ENCODE measurements at places on chromosomes 13 and 19.

- DNase-seq: no peak
Observed at GRCh38 chr13:92716749-92717148, 509.9 kb upstream of the GPC6 start.

GRCh38 chr19:37929355-37929923 lies 22.4 kb downstream of the SIPA1L3 start:
- no peak for DNase-seq

- DNase-seq: peak; percentile 73
Observed at GRCh38 chr19:8334458-8335342, 8.4 kb downstream of the KANK3 start.

DNA sequence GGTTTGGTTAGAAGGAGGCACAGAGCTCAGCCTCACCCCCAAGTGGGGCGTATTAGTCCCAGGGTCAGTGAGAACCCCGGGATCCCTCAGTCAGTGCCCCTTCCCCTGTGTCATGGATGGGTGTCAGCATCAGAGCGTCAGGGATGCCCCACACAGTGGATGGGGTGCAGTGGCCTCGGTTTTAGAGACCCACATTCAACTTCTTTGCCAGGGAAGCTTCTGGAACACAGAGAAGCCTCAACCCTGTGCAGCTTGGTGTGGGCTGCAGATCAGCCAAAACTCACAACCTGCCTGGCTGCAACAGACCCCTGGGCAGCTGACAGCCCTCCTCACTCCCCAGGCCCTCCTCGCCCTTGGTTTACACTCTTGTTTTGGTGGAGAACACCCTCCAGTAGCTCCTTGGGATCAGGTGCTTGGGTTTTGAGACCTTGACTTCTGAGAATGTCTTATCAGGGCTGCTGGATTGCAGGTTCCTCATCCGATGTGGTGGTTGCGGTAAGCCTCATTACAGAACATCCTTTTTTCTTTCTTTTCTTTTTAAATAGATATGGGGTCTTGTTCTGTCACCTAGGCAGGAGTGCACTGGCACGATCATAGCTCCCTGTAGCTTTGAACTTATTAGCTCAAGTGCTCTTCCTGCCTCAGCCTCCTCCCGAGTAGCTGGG lies 11.0 kb downstream of the ZNF333 start:
- no peak for DNase-seq

GRCh38 chr13:108230377-108230776 lies 12.2 kb downstream of the ABHD13 start:
- DNase-seq: no peak

DNA sequence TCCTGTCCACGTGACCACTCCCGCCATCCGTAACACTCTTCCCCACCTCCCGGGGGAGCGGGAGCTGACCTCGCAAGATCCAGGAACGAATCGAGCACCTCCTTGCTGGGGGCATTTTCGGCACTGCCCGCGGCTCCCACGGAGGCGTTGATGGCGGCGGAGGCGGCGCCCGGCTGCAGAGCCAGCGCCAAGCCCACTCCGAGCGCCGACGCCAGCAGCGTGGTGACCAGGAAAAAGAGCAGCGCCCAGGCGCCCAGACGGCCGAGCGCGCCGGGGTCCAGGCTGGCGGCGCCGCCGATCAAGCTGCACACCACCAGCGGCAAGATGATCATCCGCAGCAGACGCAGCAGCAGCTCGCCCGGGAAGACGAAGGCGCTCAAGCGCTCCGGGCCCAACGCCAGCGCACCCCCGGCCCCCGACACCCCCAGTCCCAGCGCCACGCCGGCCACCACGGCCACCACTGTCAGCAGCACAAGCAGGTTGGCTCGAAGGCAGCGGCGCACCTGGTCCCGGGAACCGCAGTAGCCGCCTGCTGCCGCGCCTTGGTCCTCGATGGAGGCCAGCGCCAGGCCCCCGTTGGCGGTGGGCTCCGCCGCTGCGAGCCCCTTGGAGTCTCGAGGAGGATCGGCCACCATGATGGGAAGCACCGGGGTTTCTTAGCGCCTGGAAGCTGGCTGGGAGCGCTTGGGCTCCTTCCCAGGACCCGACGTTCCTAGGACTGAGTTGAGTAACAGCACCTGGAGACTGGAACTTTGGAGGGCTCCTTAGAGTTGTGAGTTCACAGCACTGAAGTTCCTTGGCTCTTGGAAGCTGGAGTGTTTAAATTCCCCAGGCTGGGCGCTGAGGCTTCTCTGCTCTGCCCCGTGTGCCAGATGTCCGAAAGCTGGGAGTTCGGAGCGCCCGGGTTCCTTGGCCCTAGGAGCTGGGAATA lies 798 bp downstream of the SLC1A5 start:
- peak; percentile 52 for DNase-seq

GRCh38 chr19:24069905-24070657 lies 16.9 kb upstream of the ZNF254 start:
- DNase-seq: no peak

DNA sequence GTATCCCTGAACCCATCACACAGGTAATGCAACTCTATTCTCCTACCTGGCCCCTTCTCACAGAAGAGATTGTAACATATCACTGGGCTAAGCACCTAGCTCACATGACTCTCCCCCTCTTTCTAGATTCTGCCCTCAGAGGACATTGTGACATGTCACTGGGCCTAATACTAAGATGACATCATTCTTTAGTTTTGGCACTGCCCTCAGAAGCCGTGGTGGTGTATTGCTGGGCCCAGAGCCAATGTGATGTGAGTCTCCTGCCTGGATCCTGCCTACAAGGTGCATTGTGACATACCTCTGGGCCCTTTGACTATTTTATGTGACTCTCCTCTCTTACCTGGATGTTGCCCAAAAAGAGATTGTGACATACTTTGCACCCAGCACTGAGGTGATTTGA lies 21.4 kb upstream of the ZNF730 start:
- no peak for DNase-seq

- DNase-seq: no peak
Observed at GRCh38 chr13:23579896-23580683, 9.9 kb downstream of the TNFRSF19 start.

- no peak for DNase-seq
Observed at GRCh38 chr19:31902821-31903220, 442.6 kb upstream of the ZNF507 start.

DNA sequence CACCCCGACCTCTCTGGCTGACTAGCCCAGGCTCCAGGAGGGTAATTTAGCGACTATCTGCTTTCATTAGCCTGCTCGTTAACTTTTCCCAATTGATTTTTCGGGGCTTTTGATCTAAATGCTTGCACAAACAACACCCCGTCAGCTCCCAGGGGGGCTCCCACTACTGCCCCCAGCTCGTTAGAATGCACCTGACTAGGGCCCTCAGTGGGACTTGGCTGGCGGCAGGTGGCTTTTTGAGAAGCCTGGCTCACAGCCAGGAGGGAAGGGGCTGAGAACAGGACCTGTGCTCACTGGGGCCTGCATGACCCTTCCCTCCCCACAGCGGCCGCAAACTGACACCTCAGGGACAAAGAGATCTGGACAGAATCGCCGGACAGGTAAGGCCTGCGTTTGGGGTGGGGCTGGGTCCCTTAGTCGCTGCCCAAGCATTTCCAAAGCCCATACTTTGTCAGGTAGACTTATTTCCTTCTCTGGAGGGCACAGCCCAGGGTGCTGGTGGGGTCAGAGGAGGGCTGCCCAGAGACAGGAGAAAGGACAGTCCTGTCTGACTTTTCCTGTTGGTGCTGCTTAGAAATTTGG lies 7.6 kb upstream of the CD79A start:
- no peak for DNase-seq

- DNase-seq: no peak
Observed at GRCh38 chr13:21796066-21796465, 125.2 kb downstream of the FGF9 start.

DNA sequence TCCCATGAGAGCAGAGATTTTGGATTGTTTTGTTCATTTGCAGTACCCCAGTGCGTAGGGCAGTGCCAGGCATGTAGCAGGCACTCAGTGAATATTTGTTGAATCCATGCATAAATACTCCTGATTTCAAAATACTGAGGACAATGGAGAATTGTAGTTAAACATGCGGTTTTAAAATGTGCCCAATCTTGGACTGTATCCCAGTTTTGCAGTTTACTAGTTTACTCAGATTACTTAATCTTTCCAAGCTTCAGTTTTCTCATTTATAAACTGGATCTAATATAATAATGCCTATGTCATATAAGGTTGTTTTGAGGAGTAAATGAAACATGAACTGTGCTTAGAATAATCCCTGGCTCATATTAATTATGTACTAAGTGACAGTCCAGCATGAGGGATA lies 39.0 kb downstream of the RCBTB2 start:
- DNase-seq: no peak

GRCh38 chr19:17577457-17578097 lies 22.1 kb downstream of the COLGALT1 start:
- DNase-seq: no peak

GRCh38 chr19:47540748-47541147 lies 25.9 kb upstream of the NAPA start:
- DNase-seq: no peak

DNA sequence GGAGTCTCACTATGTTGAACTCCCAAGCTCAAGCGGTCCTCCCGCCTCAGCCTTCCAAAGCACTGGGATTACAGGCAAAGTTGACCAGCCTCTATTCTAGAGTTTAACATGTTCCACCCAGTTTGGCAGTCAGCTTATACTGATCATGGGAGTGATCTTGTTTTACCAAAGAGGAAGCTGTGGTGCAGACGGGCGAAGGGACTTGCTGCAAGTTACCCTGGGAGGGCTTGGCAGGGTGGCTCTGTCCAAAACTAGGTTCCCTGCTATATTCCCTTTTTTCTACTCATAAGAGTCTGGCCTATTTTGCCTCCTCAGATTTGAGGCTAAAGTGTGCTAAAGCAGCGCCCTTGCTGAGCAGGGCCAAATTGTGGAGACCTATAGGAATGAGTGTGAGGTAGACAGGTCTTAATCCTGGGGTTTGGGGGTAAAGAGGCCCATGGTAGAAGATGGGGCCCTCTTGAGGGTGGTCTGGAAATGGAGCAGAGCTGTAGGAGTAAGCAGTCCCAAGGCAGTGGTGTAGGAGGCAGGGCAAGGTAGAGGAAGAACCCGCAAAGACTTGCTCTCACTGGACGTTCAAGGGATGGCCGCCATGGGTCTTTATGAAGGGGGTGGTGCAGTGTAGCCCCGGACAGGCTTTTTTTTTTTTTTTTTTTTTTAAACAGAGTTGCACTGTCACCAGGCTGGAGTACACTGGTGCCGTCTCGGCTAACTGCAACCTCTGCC lies 3.3 kb downstream of the RPS19 start:
- DNase-seq: no peak

- DNase-seq: no peak
Observed at GRCh38 chr13:42976066-42976465, 16.0 kb downstream of the EPSTI1 start.

DNA sequence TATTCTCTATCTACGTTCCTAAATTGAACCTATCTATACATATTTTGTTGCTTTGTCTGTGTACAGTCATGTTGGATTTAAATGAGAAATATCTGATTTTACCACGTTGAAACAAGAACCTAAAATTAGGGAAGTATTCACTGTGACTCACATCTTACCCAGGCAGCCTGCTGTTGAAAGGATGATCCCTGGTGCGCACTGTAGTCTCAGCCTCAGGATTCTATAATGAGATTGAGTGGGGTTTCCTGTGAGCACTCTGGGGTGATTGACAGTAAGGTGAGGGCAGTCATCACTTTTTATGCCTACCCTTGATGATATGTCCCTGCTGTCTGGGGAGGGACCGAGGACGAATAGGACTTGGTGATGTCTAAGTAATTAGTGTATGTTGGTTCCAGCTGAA lies 35.4 kb downstream of the PCCA start:
- DNase-seq: no peak

DNA sequence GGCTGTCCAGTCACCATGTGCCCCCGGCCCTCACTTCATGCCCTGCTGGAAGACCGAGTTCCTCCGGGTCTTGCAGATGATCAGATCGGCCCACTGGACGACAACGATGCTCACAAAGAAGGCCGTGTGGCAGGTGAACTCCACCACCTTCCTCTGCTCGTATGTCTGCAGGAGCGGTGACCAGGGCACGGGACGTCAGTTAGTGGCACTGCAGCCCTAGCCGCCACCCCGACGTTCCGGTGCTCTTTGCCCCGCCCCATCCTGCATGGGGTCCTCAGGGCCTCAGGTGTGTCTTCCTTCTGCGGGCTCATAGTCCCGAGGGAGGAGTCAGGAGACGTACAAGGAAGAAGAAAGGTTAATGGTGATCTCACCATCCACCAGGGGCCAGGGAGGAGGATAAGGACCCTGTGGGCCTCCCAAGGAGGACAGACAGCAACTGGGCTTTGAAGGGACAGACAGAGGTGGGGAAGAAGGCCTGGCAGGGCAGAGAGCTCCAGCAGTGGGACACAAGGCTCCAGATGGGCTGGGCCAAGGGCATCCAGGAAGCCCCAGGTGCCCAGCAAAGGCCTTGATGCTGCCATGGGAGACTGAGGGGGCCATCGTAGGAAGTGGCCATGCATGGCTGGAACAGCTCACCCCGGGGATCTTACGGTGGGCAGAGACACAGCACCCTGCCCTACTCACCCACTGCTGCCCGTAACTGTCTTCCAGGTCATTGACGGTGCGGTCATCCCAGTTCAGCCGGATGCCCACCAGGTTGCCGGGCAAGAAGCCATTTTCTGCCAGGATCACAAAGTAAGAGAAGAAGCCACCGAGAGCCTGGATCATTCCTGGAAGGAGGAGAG lies 9.9 kb upstream of the RABAC1 start:
- DNase-seq: no peak

GRCh38 chr13:52009946-52010345 lies 1.3 kb downstream of the ATP7B start:
- no peak for DNase-seq

DNA sequence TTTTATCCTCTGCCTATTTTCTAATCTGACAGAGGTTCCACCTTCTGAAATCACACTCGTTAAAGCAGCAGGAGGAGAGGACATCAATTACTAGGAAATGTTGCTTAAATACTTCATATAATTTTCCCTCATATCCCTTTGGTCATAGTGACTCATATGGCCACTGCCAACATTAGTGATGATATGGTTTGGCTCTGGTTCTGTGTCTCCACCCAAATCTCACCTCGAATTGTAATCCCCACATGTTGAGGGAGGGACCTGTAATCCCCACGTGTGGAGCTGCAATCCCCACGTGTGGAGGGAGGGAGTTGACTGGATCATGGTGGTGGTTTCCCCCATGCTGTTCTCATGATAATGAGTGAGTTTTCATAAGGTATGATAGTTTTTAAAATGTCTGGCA lies 618.4 kb upstream of the SLITRK5 start:
- no peak for DNase-seq

- DNase-seq: no peak
Observed at GRCh38 chr19:38685666-38686529, 38.4 kb downstream of the ACTN4 start.

DNA sequence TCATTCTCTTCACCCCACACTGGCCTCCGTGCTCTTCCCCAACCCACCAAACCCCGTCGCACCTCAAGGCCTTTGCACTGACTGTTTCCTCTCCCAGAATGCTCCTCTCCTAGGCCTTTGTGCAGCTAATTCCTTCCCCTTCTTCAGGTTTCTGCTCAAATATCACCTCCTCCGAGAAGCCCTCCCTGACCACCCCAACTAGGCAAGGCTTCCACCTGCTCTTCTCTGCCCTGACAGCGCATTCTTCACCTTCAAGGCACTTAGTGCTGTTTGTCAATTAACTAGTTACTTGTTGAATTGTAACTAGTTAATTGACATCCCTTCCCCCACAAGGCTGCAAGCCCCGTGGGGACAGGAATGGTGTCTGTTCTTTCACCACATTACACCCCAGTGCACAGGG lies 7.8 kb upstream of the NCCRP1 start:
- DNase-seq: no peak

Data from neuronal stem cell (in vitro differentiated cells).